ENCODE measurements at places on chromosomes 12 and 14. TPM values are rescaled to one million over a fixed set of nuclear protein-coding genes. Genes with fewer than 3 reads are reported as not detected.

DNA sequence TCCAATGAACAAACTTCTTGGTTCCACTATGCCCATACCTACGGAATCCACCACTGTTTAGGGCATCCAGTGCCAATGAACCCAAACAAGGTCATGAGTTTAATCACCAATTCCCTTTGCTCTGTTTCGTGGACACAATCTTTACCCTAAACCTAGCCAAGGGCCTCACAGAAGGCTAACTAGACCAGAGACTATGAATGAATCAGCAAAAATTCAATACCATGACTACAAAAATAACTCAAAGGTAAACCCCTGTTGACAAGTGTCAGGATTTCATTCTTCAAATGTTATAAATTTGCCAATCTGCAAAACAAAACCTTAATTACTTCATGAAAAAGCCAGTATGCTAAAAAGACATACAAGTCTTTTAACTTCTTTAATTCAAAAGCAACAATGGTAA lies 96.7 kb downstream of the CEP128 start:
- no peak for DNase-seq

DNA sequence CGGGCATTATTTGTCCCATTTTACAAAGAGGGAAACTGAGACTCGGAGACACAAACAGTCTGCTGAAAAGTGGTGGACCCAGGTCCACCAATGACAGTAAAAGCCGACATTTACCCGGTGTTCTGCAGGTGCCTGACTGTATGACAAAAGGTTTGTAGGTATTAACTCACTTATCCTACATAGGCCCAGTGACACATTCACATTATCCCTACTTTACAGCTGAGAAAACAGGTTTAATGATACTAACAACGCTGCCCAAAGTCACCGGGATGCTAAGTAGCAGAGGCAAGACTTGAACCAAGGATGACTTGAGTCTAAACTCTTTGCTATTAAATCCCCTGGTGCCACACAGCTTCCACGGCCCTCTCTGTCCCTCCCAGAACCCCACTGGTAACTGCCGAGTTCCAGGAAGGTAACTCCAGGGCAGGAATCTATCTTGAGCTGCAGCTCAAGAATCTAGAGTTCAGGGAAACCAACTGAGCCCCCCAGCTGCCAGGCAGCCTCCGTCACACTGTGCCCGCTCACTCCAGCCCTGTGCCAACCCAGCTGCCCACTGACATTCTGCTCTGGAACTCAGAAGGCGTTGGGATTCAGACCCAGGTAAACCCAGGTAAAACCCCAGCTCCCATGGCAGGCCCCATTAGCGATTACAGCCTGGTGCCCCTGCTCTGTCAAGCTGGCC lies 33.7 kb downstream of the SYNE3 start:
- DNase-seq = no peak

GRCh38 chr14:24734917-24735500 lies 101.0 kb upstream of the GZMB start:
- no peak for DNase-seq

DNA sequence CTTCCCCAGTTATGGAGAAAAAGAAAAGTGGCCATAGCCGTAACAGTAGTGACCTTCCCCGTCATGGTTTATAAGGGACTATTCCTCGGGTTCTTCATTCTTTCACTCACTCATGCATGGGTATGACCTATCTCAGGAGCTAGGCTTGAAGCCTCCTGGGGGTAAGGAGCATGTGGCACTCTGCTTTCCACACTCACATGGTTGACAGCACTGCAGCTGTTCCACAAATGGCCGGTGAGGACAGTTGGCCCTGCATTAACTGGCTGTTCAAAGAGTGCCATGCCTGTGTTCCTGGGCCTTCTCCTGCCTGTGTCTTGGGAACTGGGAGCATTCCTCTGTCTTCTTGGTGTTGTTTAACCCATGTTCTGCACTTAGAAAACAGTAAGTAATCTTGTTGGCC lies 66.2 kb upstream of the PNMA1 start:
- DNase-seq = no peak

Gene KRT73
- not detected for total RNA-seq

Measured in ureter (tissue), 1 donor.